ENCODE measurements at places on chromosomes 6 and 20.

DNA sequence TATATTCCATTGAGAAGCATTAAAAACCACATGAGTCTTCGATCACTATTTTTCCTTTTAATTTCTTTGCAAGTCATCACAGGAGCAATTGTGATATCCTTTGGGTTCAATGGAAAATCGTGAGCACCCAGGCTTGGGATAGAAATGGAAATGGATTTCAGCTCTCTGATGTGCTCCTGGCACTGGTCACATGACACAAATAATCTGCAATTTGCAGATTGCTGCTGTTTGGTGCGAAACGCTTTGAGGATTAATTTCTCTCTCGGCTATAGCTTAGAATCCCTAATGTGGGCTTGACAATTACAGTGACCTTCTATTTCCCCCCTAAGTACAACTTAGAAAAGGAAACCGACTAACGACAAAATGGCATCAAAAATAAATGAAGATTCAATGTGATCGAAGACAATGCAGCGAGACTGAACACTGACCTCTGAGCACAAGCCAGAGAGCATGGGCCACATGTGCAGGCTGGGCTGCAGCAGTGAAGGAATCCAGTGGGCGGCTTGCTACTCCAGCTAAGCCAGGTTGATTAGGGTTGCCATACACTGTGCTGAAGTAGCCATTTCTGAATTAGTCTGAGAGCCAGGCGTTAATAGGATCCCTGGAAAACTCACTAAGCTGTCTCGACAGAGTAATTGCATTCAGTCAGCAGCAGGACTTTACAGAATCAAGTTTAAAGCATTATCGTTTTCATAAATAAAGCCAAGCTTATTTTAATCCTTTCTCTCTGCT, 301.8 kb upstream of the AGPAT4 start:
- DNase-seq, result no peak

DNA sequence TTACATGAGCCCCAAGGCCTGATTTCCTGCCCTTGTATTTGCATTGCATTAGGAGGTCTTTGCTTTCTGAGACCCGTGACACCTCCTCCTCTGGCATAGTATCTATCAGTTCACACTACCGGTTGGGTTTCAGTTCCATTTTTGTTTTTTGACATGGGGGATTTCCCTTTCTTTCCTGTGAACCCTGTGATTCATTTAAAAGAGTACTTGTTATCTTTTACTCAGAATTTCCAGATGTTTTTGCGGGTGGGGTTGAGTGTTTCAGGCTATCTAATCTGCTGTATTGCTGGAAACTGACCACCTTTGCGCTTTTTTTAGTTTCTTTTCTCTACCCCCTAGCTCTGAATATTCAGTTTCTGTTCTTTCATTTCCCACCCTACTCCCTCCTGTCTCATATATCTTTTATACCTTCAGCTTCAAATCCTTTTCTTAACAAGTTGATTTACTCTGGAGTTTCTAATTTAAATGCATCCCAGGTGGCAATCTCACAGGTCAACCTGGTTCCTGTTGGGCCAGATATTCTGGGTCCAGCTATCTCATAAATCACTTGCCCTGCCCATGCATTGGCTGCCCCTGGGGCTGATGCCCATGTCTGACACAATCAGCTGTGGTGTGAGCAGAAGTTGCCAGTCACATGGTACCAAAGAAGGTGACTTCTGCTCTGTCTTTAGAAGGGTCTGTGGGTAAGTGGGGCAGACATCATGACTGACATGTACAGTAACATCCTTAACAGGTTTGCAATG, 14.3 kb upstream of the NCOA3 start:
- no peak for DNase-seq

- no peak for DNase-seq
Observed at GRCh38 chr6:99393366-99393697, 663 bp downstream of the COQ3 start.

DNA sequence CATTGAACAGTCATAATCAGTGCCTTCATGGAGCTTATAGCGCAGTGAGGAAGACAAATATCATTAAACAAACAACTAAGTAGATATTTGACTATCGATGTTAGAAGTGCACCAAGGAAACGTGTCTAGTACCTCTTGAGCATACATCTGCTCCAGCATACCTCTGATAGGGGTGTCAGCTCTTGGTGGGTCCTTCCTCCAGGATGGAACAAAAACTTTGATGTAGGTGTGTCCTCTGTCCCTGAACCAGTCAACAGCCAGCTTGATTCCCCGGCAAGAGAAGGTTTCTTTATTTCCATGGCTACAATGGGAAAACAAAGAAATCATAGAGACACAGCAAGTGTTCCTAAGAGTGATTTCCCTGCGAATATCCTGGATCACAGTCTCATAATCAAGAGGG, 23.1 kb downstream of the ZC3H12D start:
- DNase-seq, result no peak

DNA sequence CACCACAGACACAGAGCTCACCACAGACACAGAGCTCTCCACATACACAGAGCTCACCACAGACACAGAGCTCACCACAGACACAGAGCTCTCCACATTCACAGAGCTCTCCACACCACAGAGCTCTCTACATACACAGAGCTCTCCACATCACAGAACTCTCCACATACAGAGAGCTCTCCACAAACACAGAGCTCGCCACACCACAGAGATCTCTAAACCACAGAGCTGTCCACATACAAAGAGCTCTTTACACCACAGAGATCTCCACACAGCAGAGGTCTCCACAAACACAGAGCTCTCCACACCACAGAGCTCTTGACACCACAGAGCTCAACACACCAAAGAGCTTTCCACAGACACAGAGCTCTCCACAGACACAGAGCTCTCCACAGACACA, 55.8 kb downstream of the ERMARD start:
- DNase-seq, result no peak

DNA sequence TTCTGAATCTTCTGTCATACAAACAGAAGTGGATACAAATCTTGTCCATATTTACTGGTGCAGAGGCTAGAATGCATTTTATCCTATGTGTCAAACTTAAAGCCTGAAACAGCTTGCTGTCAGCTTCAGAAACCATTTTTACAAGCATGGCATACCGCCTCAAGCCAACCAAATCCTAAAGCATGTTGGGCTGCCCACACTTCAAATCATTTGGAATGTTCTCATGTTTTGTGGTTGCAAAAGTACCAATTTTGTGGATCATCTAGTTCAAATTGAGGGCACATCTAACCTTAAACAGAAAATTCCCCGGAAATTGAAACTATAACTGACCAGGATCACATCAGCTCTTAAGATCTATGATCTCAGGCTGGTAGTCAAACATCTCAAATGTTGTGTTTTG, 3.2 kb downstream of the GPR63 start:
- no peak for DNase-seq

- no peak for DNase-seq
Observed at GRCh38 chr6:161590961-161591627, 317.2 kb upstream of the AGPAT4 start.

DNA sequence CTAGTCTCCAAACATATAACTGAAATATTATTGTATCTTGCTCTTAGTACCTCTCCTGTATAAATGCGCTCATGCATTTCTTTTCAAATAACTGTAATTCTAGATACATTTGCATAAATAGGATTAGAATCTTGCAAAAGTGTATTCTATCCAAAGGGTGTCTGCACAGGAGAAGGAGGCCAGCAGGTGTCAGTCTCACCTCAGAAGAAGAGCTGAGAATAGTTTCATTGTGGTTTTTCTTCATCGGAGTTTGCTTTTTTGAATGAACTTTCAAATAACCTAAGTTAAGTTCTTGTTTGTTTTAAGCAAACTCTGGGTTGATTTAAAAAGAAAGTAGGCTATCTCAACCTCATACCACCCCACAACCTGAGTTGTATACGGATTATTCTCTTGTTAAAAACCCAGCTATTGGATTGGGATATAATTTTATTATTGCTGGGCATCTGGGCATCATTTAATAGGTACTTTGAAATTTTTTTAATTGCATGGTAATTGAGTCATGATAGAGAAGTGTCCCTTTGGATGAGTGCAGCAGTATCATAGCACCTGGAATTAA, 125.0 kb upstream of the MLIP start:
- peak; percentile 31 for DNase-seq

GRCh38 chr6:128739112-128739511, 143.8 kb upstream of the LAMA2 start:
- DNase-seq, result no peak

DNA sequence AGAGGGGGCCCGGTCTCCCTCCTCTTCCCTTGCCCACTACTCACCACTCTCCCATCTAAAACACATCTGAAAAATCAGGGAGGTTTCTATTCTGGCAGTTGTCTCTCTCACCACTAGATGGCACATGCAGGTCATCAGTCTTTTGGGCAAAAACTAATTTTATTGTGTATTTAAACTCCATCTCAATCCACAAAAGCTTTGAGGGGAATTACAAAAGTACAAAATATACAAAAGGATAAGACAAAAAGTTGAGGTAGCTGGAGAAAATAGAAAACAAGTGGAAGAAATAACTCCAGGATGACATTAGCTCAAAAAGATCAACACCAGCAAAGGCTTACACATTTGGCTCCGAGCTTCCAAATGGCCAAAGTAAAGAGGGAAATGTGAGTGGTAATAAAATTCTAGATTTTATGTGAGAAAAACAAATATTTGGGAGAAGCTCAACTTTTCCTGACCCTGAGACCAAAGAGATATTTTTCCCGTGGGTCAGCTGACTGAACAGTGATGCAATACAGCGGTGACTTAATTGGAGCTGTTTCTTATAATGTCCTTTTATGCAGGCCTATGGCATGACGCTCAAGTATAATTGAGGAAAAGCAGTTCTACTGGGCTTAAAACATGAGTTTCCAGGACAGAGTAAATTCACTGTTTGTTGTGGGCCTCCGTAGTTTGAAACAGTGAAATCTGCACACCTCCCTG, 79.8 kb upstream of the CHD6 start:
- no peak for DNase-seq

DNA sequence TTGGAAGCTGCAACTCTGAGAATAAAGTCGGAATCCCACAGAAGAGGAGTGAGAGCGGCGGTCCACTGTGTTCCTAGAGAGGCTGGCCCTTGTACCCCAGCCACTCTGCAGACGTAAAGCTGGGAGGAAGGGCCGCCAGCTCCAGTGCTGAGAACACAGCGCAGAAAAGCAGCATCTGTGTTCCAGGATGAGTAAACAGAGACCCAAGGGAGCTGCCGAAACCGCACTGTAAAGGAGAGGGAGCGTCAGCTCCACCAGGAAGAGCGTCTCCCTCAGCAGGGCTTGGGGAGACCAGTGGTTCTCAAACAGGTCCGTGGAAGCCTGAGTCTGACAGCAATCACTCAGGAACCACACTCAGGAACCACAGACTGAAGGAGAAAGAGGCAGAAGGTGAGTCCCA, 134.0 kb downstream of the WDR27 start:
- DNase-seq, result no peak

GRCh38 chr6:41427642-41428335, 92.4 kb downstream of the NCR2 start:
- DNase-seq, result peak; percentile 23

DNA sequence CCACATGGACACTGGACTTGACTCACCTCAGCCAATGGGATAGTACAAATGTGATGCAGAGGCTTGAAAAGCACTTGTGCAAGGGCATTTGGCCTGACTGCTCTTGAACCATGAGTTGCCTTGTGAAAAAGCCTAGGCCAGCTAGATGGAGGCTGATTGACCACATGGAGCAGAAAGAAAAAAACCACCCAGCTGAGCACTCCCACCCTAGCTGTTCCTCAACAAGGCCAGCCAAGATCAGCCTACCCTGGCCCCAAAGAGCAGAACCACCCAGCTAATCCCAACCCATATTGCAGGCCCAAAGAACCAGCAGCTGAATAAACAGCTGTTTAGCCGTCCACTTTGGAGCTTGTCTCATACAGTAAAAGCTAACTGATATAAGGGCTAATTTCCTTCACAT, 36.7 kb downstream of the PXDC1 start:
- no peak for DNase-seq

- DNase-seq, result no peak
Observed at GRCh38 chr6:96975852-96976251, 51.3 kb downstream of the KLHL32 start.

- DNase-seq, result no peak
Observed at GRCh38 chr6:81763968-81764367, 11.5 kb upstream of the TENT5A start.

DNA sequence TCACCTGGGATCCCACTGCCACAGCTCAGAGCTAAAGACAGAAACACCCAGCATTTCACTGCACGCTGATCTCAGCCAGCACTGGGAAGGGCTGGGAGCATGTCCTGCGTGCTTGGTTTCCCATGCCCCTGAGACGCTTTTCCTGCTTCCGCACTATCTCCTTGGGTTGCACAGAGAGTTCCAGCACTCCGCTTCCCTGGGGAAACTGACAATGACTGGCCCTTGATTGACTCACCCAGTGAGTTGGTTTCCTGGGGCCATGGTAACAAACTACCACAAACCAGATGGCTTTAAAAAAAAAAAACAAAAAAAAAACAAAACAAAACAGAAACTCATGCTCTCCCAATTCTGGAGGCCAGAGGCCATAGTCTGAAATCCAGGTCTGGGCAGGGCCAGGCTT, 14.8 kb upstream of the MAS1L start:
- DNase-seq, result no peak

- peak; percentile 94 for DNase-seq
Observed at GRCh38 chr20:63835021-63835858, 4.2 kb upstream of the ZBTB46 start.

GRCh38 chr20:23654000-23654399, 16.2 kb upstream of the CST3 start:
- DNase-seq, result no peak

DNA sequence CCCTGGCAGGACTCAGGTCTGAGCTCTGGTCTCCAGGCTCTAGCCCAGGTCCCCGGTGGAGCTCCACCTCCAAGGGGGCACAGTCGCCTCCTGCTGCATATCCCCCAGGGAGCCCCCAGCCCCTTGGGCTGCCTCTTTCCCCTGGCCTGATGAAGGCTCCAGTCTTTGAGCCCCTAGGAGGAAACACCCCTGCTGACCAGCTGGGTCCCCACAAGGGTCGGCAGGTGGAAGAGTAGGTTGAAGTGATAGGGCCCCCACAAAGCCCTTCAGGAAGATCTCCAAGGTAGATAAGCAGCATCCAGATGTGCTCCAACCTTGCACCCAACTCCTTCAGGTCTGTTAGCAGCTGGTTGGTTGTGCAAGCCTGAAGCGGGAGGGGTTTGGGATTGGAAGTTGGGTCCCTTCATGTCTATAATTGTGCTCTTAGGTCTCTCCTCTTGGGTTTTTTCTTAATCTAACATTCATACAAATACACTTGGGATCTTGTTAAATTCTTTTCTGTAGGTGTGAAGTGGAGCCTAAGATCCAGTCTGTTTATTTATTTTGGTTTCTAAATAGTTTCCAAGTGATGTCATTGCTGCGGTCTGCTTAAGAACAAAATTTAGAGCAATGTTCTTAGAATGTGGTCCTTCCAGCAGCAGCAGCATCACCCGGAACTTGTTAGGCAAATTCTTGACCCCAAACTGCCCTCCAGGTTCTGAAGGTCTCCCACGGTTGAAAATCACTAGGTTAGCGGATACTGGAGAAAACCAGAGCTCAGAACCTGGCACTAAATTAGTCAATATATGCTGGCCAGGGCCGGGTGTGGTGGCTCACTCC, 5.1 kb downstream of the UBE2C start:
- DNase-seq, result no peak

GRCh38 chr6:111549746-111550145, 55.9 kb downstream of the TRAF3IP2 start:
- DNase-seq, result no peak

All from DMS79 (cell line).